MCF 10A (cell line): ENCODE measurements at places on chromosomes 1 and 21. TPM values are rescaled to one million over a fixed set of nuclear protein-coding genes. Genes with fewer than 3 reads are reported as not detected.

- no peak overlapping the region for H3K27ac ChIP-seq
- DNase-seq: no peak
- peaks cover 6% of the 10 kb centered on the region for H3K36me3 ChIP-seq
- H3K4me3 ChIP-seq: no peak overlapping the region
Observed at GRCh38 chr1:71184410-71184809, 103.6 kb upstream of the ZRANB2 start.

Gene FCAMR
- total RNA-seq: not detected in 2 replicates

DNA sequence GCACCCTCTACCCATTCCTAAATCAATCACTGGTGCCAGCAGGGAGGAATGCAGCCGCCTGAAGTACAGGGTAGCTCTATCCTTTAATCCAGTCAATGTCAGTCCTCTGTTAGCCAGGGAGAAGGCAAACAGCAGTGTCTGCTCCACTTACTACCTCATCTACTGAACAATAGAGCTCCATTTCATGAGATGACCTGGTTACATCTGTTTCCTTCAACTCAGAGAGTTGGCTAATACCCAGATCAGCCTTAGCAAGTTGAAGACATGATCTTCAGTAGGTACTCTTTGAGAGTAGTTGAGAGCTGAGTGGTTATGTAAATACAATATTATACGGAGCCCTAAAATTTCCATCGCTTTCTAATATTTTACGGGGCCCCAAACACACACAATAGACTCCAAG is 46.1 kb upstream of the CD34 start:
- no peaks in the 10 kb centered on the region for H3K4me1 ChIP-seq
- no peak overlapping the region for H3K27ac ChIP-seq
- no peak for DNase-seq
- no peak overlapping the region for H3K4me3 ChIP-seq

DNA sequence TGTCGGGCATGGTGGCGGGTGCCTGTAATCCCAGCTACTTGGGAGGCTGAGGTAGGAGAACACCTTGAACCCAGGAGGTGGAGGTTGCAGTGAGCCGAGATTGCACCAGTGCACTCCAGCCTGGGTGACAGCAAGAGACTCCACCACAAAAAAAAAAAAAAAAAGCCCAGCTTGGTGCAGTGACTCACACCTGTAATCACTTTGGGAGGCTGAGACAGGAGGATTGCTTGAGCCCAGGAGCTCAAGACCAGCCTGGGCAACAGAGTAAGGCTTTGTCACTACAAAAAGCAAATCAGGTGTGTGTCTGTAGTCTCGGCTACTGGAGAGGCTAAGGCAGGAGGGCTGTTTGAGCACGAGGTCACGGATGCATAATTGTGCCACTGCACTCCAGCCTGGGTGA is 5.0 kb upstream of the H6PD start:
- no peak for DNase-seq
- peaks cover 19% of the 10 kb centered on the region for H3K4me1 ChIP-seq
- H3K27me3 ChIP-seq: no peaks in the 10 kb centered on the region

DNA sequence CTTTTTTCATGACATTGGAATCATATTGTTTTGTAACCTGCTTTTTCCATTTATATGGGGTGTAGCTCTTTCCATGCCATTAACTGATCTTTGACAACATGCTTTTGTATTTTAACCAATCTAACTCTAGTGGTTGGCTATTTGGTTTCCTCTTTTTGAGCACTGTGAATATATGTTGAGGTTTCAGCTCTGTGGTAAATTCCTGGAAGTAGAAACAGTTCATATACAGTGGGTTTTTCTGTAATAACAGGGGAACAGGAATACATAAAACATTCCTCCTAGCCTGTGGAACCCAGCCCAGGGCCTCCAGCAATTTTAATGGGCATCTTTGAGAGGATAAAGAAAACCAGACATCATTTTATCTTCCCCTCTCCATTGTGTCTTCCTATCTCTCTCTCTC is 17.4 kb downstream of the AZIN2 start:
- DNase-seq: no peak
- H3K4me3 ChIP-seq: no peak overlapping the region
- peak overlapping the region; percentile 85 for H3K27ac ChIP-seq
- no peaks in the 10 kb centered on the region for H3K27me3 ChIP-seq
- H3K4me1 ChIP-seq: peaks cover 18% of the 10 kb centered on the region
- peaks cover 6% of the 10 kb centered on the region for H3K36me3 ChIP-seq

Gene KCNJ15
- total RNA-seq: 2.2 and 2.4 TPM in 2 replicates
